ENCODE measurements at places on chromosomes 2 and 18.

GRCh38 chr18:49020129-49020528 is 69.4 kb upstream of the SMAD7 start:
- no peak for DNase-seq

- DNase-seq: no peak
These were observed 104.7 kb downstream of the FEZ2 start for GRCh38 chr2:36493306-36493705.

DNA sequence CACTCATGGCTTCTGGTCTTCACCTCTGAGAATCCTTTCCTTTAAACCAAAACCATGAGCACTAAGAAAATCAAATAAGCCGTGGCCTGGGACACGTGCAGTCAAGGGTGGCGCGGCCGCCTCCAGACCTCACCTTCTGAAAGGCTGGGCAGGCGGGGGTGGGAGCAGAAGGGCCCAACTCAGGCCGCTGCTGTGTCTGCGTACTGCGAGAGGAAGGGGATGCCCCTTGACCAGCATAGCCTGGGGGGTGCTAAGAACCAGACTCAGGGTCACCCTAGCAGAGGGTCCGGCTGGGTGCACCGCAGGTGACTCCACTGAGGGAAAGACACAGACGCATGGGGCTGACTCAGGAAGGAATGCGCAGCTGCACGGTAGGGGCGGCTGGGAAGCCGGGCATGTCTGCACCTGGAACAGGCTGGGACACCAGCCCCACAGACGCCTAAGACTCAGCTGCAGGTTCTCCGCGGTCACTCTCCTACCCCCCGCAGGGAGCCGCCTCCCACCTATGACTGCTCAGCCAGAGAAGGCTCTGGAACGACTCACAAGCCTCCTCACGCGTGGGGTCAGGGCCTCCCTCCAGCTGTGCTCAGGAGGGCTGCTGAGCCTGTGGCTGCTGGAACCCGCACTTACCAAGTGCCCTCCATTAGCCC is 432.4 kb upstream of the MYT1L start:
- no peak for DNase-seq

GRCh38 chr18:74063023-74063422 is 84.6 kb downstream of the FBXO15 start:
- no peak for DNase-seq

- DNase-seq: no peak
These were observed 479 bp downstream of the SCN9A start for GRCh38 chr2:166375195-166375735.

GRCh38 chr2:219273937-219274336 is 5.2 kb upstream of the DNAJB2 start:
- no peak for DNase-seq

DNA sequence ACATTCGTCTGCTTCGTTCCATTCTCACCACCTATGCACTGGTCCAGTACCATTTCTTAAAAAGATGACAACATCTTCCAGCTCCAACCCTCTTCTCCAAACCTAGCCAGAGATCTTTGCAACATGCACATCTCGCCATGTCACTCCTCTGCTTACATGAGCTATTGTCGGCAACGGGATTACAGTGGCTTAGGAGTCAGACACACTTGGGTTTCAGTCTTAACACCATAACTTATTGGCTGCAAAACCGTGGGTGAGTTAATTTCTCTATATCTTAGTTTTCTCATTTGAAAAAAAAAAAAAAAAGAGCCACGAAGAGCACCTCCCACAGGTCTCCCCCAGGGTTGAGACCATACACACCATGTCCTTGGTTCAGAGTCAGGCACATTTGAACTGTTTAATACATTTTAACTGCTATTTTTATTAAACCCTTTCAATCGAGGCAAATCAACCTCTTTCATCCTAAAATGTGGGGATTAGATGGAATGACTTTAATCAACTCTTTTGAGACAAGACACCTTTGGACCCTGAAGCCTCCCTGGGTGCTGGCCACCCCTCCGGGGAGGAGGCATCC is 889 bp downstream of the ANKRD29 start:
- DNase-seq: no peak

DNA sequence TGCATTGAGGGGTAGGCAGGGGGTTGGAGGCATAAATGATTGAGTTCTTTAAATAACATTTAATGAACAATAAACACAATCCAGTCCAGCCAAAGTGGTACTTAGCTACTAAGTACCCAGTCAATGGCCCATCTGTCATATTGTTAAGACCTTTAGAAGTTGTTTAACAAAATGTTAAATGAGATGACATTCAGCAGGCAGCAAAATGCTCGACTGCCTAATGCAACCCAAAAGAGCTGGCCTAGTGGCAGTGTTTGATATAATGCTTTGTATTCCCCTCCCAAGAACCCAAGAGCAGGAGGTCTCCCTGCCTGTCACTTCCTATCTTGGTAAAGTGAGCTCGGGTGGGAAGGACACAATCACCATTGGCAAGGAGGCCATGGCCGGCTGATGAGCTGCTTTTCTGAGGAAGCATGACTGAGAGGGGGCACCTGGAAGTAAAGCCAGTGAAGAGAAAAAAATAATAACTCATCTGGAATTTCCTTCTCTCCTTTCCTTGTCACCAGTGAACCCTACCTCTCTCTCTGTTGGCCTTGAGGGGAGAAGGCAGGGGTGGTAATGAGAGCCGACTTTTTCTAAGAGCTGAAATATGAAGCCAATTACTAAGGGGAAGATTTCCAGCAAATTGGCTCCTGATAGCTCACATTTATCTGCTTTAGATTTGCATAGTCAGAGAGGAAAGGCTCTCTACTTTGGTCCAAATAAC is 140.6 kb downstream of the C1D start:
- DNase-seq: no peak
